ENCODE measurements at places on chromosomes 11 and 22.

DNA sequence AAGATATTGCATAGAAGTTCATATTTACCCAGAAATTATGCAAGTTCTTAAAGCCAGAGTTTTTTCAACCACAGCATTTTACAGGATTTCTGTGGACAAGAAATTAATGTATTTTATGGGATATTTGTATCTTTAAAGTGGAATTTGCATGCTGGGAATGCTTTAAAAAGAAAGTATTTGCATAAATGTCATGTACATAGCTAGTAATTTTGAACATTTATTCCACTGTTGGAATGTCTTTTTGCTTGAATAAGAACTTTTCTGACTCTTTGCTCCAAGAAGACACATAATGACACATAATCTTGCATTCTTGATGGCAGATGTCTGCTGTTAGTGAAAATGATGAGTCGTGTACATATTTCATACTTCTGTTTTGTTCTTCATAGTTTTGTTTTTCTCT is 66.6 kb downstream of the ATXN10 start:
- DNase-seq: no peak

DNA sequence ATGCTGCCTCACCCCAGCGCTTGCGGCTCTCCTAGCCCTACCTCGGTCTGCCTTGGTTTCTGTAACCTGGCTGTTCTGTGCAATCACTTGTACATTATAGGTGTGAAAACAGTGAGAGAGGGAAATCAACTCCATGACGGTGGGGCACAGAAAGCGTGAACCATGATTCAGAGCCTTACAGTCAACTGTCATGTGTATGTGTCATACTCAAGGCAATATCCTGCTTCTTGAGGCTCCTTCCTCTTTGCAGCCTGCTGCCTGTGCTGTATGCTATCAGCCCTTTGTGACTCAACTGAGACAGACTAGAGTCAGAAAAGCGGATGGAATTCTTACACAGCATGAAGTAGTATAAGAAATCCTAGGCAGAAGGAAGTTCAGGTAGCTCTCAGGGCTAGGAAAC is 2.1 kb downstream of the NRIP3 start:
- DNase-seq: no peak

DNA sequence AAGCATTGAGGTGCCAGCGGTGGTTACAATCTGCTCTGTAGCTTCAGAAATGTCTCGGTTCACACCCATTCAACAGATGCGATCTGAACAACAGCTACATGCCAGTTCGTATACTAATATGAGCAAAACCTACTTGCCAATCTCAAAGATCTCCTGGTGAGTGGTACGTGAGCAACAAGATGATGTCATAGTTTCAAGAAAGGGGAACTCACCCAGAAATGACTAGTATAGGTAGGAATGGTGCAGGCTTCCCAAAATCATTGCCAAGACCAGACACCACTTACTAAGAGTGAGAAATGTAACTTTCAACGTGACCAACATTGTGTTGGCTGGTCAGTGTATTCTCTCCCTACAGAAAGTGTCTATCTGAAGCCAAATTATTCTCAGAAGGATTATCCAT is 31.1 kb downstream of the OR6Q1 start:
- no peak for DNase-seq

DNA sequence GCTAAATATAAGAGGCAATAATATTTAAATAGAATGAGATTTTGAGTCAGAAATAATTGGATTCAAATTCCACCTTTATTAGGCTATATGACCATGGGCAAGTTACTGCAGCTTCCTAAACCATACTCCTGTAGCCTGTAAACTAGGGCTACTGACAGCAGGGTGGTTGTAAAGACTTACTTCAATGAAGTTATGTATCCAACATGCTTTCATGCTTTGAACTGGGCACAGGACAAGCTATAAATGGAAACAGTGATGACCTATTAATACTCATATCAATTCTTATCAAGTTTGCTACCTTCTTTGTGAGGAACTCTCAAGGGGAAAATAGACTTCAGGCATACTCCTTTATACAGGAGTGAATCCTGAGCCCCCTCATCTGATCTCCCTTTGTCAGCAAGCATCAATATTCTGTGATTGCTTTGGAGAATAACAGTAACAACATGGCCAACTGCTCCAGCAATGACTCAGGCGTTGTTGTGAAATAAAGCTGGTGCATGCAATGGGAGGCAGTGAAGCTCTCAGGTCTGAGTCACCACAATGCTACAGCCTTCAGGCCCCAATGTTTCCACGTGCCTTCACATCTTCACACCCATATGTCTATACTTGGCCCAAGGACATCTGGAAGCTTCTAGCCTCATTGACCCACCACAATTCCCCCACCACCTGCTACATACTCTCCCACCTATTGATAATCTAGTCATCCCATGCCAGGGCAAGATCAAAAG is 102.5 kb downstream of the KCNA4 start:
- DNase-seq: no peak

GRCh38 chr11:29324328-29324727 is 692.5 kb downstream of the KCNA4 start:
- no peak for DNase-seq

DNA sequence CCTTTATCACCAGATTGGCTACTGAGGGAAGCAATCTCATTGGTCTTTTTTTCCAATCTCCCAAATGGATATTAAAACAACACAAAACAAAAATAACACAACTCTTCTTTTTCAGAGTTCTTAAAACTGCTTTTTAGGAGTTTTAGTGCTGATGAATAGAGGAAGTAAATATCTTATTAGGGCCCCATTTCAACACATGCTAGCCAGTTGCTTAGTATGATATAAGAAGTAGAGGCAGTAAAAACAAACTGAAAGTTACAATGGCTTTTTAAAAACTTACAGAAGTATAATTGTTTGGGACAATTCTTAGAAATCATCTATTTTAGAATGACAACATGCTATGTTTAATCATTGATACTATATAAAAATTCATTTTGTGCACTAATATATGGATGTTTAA is 3.4 kb downstream of the C11orf71 start:
- DNase-seq: no peak

DNA sequence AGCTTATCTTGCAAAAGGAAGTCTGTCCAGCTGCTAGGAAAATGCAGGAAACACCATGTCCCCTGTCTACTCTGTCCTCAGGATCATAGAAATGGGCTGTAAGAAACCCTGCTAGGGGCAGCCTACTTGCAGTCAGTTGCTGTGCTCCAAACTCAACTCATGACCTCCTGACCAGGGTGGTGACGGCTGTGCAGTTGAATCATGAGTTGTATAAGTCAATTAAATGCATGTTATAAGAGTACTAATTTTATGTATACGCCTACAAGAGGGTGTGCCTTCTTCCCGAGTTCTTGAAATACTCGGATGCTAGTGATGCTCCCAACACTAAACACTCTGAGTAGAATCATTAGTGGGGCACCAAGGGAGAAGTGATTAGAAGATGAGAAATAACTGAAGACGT is 776.4 kb downstream of the OPCML start:
- DNase-seq: no peak

DNA sequence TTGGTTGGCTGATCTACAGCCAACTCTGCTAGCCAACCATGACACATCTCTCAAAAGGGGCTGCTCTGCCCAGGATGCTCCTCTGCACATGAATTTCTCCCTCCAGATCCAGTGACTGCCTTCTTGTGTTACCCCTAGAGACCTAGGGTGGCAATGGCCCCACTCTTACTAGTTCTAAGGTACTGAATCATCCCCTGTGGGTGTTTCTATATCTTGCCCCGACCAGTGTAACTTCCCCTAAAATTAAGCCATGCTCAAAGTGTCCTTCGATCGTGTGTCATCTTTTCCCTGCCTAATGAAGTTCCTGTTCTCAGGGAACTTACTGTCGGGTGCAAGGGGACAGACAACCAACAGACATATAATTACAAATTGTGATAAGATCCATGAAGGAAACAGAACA is 113.3 kb downstream of the FAM76B start:
- DNase-seq: no peak

- DNase-seq: no peak
These were observed 716 bp downstream of the AMOTL1 start for GRCh38 chr11:94768602-94769541.

DNA sequence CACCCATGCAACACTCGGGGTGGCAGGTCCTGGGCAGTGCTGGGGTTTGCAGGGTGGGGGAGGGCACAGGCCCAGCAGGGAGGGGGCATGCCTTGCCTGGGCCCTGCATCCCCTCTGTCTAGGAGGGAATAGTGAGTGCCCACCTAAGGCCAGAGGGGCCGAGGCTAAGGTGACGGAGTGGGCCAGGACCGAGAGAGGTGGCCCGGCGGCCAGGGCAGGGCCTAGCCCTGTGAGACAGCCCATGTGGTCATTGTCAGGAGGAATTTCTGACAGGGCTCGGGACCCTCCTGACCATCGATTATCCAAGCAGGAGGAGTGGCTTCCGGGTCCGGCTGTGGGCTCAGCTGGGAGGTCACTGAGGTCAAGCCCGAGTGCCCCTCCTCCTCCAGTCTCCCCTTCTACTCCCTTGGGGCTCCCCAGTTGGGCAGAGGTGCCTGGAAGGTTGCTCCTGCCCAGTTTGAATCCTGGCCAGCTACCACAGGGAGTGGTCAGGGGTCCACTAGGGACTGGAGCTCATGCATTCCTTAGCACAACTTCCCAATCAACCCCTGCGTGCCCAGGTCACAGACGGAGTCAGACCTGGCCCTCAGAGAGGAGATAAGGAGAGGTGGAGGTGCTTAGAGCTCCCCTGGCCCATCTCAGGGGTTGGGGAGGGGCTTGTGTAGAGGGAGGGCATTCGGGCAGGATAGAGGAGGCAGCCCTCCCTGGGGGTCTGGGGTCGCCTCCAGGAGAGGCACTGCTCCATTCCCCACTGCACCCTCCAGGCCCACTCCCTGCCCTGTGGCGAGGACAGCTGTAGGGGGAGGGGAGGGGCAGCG is 14.7 kb downstream of the GP1BB start:
- DNase-seq: no peak

DNA sequence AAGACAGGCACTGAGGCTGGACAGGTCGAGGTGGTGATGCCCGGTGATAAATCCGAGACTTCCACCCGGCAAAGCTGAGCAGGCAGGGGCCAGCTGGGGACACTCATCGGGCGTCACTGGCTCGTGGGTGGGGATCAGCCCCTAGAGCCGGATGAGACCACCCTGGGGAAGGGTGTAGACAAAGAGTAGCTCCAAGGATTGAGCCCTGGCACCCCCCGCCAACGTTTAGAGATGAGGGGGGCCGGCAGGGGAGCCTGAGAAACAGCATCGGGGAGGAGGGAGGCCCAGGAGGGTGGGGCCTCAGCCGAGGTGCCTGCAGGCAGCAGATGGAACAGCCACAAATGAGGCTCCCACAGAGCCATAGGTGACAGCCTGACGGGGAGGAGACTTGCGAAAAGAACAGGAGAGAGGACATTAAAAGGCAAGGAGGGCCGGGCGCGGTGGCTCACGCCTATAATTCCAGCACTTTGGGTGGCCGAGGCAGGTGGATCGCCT is 27.4 kb upstream of the CBX7 start:
- no peak for DNase-seq

GRCh38 chr22:33575041-33575440 is 345.2 kb downstream of the LARGE1 start:
- DNase-seq: no peak

DNA sequence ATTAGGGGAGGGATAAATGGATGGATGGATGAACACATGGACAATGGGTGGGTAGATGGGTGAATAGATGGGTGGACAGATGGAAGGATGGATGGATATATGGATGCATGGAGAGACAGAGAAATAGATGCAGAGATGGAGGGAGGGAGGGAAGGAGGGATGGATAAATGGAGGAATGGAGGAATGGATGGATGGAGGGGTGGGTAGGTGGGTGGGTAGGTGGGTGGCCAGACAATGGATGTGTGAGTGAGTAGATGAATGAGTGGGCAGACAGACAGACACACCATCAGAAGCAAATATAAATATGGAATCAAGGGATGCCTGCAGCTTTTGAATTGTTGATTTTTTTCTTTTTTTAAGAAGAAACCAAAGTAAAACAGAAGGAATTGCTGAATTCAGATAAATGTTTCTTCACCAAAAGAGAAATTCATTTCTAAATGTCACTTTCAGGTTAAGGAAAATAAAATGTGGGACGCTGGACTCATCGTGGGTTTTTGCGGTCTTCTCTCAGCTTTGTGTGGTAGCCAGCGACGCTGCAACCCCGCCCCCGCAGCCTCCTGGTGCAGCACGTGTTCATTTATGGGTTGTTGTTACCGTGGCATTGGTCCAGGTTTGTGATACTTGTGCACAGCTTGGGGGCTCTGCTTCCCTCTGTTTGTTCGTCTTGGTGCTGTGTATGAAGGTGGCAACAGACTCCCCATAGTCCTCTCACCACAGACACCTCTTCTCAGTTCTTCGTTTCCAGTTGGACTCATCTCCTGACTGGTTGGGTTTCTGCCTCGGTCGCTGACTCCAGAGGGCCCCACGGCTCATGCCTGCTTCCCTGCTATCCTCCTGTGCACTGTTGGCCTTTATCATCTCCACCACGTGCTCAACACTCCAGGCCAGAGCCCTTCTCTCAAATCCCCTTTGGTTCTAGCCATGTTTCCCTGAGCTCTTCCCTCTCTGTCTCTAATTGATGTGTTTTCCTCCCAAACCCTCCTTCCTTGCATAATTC is 76.4 kb downstream of the CDKN1C start:
- no peak for DNase-seq

GRCh38 chr22:42717197-42717928 is 3.3 kb downstream of the A4GALT start:
- no peak for DNase-seq

DNA sequence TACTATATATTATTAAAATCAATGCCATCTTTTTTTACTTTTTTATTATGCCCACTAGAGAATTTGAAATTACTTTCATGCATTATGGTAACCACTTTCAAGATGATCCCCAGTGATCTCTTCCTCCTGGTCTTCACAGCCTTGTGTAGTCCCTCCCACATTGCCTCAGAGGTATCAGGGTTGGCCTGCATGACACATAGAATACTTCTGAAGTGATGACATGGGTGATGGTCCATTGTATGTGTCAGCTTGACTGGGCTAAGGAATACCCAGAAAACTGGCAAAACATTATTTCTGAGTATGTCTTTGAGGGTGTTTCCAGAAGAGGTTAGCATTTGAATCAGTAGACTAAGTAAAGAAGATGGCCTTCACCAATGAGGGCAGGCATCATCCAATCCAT is 14.2 kb upstream of the ISX start:
- DNase-seq: no peak

- no peak for DNase-seq
These were observed 725.1 kb downstream of the NTM start for GRCh38 chr11:132095230-132096131.

GRCh38 chr22:21673534-21674321 is 7.9 kb downstream of the PPIL2 start:
- DNase-seq: no peak

DNA sequence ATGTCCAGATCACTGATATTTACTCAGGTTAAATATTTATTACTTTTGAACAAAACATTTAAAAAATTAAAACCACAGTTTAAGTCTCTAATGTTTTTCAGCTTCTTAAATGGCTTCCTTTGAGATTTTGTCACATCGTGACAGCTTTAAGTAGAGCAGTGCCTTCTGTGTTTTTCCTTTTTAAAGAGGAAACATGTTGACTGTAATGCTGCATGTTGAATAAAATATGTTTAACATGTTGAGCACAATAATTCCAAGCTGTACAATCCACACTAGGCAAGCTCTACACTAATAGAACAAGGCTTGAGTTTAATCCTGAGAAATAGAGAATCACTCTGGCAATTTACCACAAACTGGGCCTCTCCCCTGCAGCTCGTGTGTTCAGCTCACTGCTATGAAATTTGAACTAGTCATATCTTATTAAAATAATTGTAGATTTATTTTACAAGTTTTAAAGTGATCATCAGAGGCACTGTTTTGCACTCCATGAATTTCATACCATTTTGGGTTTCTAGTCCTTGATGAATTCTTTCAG is 368.3 kb downstream of the SOX6 start:
- DNase-seq: no peak

GRCh38 chr11:120188811-120189455 is 21.9 kb upstream of the OAF start:
- no peak for DNase-seq

Data from stimulated activated CD8-positive, alpha-beta memory T cell treated with anti-CD3 and anti-CD28 coated beads, Interleukin-15, amount 100 ng/mL, for 24 hours (primary cell).